ENCODE measurements at places on chromosomes 4 and X.

- no peak for DNase-seq
Observed at GRCh38 chr4:152981842-152982241, 45.7 kb downstream of the FHDC1 start.

GRCh38 chr4:44538534-44538933 lies 89.9 kb upstream of the KCTD8 start:
- DNase-seq = no peak

GRCh38 chr4:8152090-8152864 lies 6.3 kb downstream of the ABLIM2 start:
- DNase-seq = no peak

DNA sequence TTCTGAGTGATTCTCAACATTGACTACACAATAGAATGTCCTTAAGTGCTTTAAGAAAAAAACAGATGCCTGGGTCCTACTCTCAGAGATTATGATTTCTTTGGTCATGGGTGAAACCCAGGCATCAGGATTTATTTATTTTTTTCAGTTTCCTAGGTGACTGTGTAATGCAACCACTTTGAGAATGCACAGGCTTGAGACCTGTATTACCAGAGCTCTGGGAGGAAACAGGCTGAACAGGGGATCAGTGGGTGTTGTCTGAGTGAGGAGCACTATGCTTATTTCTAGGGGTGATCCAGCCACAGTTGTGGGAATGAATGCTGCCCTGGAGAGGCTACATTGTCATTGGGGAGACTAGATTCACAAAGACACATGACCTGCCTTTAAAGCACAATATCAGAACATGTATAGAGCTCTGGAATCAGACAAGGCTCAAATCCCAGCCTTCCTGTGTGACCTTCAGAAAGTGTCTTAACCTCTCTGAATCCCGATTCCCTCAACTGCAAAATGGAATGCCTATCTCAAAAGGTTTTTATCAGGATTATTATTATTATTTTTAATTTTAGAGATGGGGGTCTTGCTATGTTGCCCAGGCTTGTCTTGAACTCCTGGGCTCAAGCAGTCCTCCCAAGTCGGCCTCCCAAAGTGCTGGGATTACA lies 61.6 kb upstream of the PRPS1 start:
- no peak for DNase-seq

GRCh38 chr4:26132858-26133257 lies 188.0 kb upstream of the RBPJ start:
- no peak for DNase-seq

GRCh38 chr4:20288846-20289512 lies 37.3 kb downstream of the SLIT2 start:
- DNase-seq = no peak

GRCh38 chr4:103318327-103318726 lies 120.2 kb upstream of the CENPE start:
- no peak for DNase-seq

DNA sequence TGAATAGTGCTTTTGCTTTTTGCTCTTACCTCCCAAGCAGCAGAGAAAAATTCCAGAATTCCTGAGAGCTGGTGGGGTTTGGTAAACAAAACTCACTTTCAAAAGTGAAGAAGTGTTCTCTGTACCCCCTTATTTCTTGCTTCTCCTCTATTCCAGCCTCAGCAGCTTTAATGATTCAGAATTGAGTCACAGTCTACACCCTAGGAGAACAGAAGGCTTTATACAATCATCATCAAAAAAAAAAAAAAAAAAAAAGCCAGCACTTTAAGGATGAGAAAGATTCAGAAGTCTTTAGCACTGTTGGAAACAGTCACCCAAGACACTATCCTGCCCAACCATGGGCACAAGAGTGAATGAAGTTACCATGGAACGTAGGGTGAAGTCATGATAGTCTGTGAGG lies 1583.1 kb upstream of the PCDH10 start:
- DNase-seq = no peak

DNA sequence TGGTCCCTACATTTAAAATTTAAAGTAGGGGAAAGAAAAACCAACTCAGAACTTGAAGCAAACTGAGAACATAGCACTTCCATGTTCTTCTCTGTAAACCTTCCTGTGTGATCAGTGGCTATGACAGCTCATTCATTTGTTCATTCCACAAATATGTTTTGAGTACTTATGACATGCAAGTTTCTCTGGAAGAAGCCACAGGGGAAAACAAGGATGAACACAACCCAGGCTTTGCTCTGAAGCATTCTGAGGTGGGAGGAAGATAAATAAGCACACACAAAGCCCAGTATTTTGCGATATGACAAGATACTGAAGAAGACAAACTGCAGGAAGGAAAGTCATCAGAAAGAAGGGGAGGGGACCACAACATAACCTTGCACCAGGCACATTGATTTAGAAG lies 96.4 kb downstream of the CHIC2 start:
- DNase-seq = no peak

DNA sequence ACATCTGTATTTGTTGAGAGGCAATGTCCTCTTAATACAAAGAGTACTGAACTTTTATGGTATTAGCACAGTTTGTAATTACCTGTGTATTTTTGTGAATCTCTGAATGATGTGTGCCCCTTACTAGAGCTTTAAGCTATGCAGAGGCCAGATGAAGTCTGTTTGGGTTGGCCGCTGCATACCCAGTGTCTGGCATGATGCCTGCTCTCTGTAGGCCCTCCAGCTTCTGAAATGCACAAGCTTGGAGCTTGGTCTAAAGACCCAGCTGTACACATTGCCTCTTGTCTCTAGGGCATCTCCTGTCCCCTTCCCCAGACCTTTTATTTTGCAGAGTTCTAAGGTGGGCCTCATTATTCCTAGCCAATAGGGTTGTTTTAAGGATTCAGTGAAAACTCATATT lies 68.6 kb downstream of the CDS1 start:
- DNase-seq = no peak

- DNase-seq = no peak
Observed at GRCh38 chr4:17058536-17058915, 160.1 kb upstream of the LDB2 start.

DNA sequence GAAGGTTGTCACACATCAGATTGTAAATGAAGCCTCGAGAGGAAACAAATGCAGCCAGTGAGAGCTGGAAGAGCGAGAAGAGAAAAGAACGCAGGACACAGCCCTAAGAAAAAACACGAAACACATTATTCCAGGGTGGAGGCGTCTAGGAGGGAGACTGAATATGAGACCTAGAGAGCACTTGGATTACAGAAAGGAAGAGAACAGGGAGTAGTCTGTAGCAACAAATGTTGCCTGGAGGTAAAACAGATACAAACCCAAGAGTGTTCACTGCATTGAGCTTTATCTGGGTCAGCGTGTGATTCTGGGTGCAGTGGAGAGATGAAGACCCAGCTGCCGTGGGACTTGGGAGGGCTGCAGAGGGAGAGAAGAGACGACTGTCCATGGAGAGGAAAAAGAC lies 50.1 kb upstream of the SETD7 start:
- DNase-seq = no peak

GRCh38 chrX:148659481-148659880 lies 159.1 kb downstream of the AFF2 start:
- DNase-seq = no peak

- DNase-seq = no peak
Observed at GRCh38 chr4:159107203-159107925, 4.5 kb downstream of the RAPGEF2 start.

GRCh38 chr4:18980516-18981233 lies 959.1 kb upstream of the LCORL start:
- DNase-seq = no peak

Data from stimulated activated CD4-positive, alpha-beta T cell treated with anti-CD3 and anti-CD28 coated beads, Interleukin-1b, Interleukin-23, amount 100 ng/mL, for 4 hours (primary cell).